Suppressor macrophage treated with lipopolysaccharide for 1 hour (primary cell): ENCODE measurements at places on chromosomes 5 and 9.

GRCh38 chr5:10288592-10289219, 19.0 kb downstream of the CMBL start:
- no peak for DNase-seq

DNA sequence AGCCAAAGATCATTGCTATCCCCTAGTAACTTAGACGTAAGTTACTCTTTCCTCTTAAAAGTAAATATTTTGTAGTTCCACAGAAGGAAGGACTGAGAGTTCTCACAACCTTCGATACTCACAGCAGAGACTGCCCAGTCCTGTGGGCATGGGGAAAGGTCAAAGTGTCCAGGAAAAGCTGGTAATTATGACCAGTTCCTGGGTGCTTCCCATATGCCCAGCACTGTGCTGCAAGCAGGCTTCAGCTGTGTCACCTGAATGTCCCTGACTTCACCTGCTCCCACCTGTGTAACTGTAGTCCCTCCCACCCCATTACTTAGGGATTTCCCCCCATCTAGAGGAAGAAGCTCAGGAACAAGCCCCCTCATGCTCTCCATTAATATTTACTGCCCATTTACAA, 18.0 kb upstream of the SH3RF2 start:
- DNase-seq = no peak

- DNase-seq = peak; percentile 55
Measured at GRCh38 chr9:72420783-72421182, 55.8 kb upstream of the ZFAND5 start.

GRCh38 chr9:94150279-94150828, 66.1 kb downstream of the PTPDC1 start:
- DNase-seq = no peak

GRCh38 chr5:72328172-72328571, 8.0 kb downstream of the PTCD2 start:
- DNase-seq = no peak

DNA sequence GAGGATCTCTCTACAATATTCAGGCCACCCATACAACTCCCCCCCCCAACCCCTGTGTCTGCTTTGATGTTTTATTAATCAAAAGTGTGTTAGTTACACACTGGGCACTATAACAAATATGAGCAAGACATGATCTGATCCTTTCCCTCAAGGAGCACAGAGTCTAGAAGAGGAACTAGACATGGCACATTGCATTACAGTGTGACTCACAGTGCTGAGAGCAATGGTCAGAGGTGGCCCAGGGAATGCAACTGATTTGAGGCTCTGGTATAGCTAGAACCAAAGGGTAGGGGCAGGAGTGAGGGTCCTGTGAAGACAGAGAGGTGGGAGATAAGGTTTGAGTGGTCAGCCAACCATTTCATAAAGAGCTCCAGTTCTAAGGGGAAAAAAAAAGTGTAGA, 539.2 kb downstream of the ACTL7B start:
- peak; percentile 72 for DNase-seq

DNA sequence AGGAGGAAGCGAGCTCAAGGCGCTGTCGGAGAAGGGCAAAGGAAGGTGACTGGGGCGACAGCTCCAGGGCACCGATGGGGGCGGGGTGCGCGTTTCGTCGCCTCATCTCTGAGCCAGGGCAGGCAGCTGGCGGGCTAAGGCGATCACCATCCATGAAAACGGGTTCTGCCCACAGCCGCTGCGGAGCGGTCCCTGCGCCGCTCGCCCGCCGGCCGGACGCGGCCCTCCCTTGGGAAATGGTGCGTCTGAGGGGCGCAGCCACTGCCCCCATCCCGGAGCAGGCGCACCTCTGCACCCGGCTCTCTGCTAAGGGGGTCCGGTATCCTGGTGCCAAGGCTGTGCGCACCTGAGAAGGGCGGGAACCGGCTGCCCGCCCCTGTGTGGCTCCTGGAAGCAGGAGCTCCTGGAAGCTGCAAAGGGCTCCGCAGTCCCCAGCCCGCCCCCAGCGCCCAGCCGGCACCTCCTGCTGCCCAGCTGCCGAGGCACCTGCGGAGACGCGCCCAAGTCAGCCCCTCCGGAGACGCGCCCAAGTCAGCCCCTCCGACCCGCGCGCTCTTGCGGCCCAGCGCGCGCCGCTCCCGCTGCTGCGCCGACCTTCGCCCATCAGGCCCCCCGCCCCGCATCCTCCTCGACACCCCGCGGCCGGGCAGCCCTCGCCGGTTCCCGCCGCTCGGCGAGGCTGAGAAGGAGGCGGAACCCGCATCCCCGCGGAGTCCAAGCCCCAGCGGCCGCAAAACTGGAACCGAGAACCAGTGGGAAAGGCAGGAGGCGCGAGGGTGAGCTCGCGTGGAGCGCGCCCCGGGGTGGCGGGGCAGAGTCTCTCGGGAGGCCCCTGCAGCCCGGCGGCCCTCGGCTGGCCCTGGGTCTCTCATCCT, 757 bp downstream of the ANKRD34B start:
- DNase-seq = peak; percentile 47

GRCh38 chr9:21239911-21240310, at the start of gene IFNA14:
IFNA14 (minus strand) TSS chr9:21240005; CDS start chr9:21239935, 70 bp downstream.
- peak; percentile 35 for DNase-seq

DNA sequence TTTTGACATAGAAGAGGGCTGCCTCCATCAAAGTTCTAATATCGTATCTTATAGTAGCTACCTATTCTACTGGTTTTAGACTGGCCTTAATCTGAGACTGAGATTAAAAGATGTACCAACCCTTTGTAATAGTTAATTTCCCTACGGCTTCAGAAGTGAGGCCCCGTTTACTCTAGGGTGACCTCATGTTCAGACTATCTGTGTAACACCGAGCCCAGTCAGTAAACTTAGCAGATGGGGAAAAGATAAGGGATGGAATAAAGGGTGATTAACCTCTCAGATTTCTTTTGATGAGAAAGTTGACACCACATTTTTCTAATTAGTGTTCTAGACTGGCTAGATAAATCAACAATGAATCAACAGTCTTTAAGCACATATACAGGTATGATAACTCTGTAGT, 283.1 kb downstream of the KCTD16 start:
- no peak for DNase-seq

DNA sequence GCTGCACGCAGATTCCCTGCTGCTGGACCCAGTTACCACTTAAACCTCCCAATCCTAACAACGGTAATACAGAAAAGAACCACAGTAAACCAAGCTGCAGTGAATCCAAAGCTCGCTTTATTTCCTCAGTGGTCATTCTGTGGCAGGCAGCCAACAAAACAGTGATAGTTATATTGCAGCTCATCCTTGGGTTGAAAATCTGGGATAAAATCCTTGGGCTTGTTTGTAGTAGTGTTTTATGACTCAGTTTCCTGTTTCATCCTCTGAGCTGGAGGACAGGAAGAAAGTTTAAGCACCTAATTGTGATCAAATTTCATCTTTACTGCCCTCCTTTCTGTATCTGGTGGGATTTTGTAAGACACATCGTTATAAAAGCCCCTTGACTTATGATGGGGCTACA, 31.4 kb downstream of the HMGCR start:
- no peak for DNase-seq

DNA sequence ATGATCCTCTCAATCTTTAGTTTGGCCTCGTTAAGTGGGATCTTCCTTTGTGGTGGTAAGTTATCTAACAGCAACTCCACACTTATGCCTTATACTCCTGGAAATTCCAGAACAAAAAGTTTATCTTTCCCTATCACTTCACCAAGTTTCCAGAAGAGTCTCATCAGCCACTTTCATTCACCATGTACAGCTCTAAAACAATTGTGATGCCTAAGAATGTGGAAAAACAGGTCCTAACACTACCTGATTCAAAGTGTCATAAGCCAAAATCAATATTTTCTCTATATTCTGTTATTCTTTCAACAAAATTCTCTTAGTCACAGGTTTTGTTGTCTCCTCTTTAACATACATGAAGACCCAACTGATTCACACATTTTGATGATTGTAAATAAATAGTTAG, 342.4 kb upstream of the TYRP1 start:
- no peak for DNase-seq

DNA sequence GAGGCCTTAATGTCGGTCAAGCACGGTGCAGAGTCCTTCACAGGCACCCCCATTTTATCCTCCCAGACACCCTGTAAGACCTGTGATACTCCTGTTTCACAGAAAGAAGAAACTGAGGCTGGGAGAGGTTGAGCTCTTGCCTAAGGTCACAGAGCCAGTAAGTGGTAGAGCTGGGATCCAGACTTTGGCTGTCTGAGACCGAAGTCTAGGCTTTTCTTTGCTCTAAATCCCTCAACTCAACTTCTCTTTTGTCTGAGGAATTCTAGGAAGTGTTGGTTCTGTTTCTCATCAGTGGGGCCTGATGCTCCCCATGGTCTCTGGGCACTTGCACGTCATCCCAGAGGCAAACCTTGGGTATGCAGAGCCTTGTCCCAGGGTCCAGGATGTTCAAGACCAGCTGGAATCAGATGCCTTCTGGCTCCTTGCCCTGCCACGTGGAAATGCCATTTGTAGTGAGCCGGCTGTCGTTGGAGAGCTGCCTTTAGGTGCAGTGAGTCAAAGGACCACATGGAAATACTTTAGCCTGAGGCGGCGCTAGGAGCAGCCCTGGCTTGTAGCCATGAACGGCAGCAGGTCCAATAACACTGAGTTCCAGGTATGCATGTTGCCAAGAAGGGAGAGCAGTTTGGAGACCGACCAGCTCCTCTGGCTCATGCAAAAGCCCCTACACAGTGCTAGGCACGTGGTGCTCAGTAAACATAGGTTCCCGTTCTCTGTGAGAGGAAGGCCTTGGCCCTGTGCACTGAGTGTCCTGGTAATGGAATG, 9.2 kb downstream of the DCANP1 start:
- peak; percentile 62 for DNase-seq

DNA sequence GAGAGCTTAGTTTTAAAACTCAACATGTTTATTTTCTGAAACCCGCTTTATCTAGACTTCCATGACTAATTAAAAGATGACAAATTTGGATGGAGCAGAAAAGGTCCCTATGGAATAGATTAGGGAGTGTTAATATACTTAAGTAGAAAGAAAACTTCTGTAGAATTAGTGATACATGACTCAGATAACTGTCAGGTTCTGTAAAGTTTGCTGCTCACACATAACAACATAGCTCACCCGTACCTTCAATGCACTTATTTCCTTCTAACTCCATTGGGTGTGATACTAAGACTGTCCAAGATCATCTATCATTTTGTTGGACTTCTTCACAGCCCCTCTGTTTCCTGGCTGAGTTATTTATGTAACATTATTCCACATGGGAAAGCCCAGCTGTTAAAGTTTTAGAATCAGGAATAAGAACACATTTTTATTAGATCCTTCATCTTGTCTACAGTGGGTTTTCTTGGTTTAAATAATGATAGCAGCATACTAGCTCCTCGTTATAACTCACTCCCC, 27.8 kb downstream of the TMEM167A start:
- no peak for DNase-seq

- no peak for DNase-seq
Measured at GRCh38 chr9:89868100-89868499, 263.3 kb downstream of the GADD45G start.

DNA sequence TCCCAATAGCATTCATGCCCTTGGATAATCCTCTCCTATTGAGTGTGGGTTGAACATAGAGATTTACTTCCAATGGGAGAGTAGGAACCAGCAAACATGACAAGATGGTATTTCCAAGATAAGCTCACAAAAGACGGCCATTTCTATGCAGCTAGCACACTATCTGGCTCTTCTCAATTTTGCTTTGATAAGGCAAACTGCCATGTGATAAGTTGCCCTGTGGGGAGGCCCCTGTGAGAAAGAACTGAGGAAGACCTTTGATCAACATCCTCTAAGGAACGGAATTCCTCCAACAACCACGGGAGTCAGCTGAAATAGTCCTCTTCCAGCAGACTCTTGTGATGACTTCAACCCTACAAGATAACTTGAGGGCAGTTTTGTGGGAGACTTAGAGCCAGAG, 211.9 kb upstream of the TRPM3 start:
- no peak for DNase-seq

DNA sequence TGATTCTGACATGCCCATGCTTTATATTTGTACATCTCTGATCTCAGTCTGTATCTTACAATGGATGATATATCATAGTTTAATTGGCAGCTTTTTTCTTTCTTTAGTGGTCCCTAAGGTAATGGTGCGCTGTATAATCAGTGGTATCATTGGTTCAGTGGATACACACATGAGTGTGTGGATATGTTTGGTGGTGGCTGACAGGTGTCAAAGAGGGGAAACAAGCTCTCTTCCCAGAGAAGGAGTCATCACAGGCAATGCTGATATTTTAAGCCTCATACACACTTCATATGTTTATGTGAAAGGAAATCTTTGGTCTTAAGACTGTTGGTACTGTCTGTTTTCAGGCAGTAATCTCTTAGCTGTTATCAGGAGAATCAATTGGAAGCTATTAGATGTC, 52.1 kb upstream of the KIAA1958 start:
- DNase-seq = no peak

- no peak for DNase-seq
Measured at GRCh38 chr9:117405950-117406705, 8.7 kb downstream of the ASTN2 start.

DNA sequence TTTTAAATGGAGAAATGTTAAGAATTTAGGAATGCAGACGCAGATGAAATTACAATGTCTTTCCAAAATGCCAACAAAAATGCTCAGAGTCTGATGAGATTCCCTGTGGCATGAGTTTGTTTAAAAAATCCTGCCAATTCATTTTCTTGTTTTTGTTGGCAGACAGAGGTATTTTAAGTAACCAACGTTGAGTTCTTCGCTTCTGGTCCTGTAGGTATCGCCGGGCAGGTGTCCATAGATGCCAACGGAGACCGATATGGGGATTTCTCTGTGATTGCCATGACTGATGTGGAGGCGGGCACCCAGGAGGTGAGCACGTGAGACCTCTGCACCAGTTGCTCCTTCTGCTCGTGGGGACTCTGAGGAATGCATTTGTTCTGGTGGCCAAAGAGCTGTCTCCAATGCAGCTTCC, 69.4 kb downstream of the NPR3 start:
- DNase-seq = no peak

DNA sequence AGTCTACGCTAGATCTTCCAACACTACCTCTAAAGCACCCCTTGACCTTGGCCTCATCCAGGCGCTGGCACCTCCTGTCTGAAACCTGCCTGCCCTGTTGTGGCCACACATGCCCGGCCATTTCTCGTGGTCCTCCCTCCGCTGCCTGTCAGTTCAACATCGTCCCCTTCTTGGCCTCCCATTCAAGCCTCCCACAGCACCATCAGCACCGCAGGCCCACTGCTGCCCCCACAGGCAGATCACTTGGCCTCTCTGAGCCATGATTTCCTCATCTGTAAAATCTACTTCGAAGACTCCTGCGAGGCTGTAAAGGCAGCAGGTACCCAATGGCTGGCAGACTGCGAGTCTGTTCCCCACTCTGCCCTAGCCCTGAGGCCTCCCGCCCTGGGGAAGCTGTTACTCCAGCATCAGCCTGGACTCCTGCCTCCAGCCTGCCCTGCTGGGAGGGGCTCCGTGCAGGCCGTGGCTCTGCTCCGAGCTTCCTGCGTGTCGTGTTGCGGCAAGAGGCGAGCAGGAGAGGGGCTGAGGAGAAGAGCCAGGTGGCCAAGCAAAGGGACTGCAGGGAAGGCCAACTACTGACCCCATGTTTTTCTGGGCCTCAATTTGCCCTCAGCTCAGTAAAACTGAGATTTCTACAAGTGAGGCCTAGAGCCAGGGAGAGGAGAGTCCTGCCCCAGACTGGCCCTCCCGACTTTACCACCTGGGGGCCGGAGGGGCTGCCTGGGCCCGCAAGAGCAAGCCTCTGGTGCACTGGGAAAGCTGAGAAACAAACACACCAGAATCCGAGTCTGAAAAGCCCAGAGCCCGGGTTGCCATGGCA, 70.5 kb upstream of the LRRTM2 start:
- DNase-seq = no peak

- peak; percentile 70 for DNase-seq
Measured at GRCh38 chr9:74887041-74887980, at the start of gene TRPM6. TRPM6 (minus strand) TSS chr9:74887921; CDS start chr9:74887856, 65 bp downstream.
